SK-N-DZ (cell line): ENCODE measurements at places on chromosomes 2 and 18.
A peak's percentile ranks its signal among the peaks of the same experiment; 100 is the strongest.

GRCh38 chr2:41495050-41495449 lies 552.8 kb upstream of the PKDCC start:
- DNase-seq, result no peak

DNA sequence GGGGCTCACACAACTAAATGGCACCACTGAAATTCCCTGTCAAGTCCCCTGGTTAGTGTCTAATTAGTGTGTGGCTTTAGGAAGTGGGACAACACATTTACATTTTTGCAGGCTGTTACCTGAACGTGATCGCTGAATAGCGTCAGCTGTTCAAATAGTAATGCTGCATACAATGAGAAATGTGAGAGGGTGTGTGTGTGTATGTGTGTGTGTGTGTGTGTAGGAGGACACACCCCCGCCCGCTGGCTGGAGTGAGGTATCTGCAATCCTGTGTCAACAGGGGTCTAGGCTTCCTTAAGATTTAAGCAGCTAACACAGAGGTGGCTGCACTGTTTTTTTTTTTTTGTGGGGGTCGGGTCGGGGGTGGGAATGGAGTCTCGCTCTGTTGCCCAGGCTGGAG lies 4.8 kb upstream of the LYPD6B start:
- DNase-seq, result no peak

DNA sequence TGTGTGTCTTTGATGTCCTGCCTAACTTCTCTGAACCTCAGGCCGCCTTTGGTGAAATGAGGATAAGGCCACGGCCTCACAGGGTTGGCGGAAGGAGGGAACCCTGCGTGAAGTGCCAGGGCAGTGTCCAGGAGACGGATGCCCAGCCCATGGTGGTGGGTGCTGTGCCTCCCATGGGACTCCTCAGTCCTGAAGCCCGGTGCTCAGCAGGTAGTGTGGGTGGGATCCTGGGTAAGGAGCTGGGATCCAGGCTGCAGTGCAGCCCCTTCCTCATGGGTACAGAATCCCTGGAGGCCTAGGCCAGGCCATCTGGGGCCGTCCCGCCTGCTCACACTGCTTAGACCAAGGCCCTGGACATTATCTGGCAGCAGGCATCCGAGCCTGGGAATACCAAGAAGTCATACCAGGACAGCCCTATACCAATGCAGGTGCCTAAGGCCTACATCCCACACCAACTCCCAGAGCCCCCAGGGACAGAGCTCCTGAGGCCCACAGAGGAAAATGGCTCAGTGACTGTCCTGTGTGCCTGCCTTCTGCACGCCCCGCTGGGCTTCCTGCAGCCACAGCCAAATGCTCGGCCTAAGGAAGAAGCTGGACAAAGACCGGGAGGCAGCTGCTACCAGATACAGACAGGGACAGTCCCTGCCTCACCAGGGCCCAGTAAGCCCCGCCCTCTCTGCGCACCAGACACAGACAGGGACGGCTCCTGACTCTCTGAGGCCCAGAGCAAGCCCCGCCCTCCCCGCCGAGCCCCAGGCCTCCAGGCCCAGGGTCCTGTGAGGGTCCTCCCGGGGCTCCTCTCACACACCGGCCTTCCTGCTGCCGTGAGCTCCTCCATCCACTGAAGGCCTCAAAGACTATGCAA lies 78.0 kb downstream of the NDUFA10 start:
- peak; percentile 90 for DNase-seq

- DNase-seq, result no peak
Measured at GRCh38 chr2:195498176-195498575, 158.8 kb upstream of the SLC39A10 start.

GRCh38 chr2:129611471-129611870 lies 368.0 kb upstream of the RAB6C start:
- DNase-seq, result no peak

GRCh38 chr18:57211776-57212175 lies 64.9 kb downstream of the BOD1L2 start:
- DNase-seq, result no peak

- no peak for DNase-seq
Measured at GRCh38 chr2:143193121-143193520, 63.9 kb downstream of the ARHGAP15 start.

DNA sequence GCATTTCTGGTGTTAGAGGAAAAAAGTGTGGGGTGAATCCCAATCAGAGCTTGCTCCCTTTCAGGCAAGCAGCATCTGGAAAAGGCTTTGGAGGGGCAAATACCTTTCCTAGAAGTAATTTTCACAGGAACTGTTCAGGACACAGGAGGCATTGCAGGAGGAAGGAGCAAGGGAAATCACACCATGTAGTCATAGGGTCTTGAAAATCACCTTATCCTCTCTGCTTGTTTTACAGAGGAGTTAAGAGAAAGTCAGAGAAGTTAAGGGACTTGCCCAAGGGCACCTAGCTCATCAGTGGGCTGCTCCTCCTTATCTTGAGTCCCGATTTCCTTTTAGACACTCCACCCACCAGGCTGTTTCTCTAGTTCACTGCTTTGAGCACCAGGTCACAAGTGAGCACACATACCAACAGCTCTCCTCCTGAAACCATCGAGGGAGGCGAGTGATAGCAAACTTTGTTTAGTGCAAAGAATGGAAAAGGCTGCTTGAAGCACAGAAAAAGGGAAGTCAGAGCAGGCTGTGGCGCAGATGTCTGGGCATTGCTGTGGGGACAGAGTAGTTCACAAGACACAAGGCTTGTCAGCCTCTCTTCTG lies 89.2 kb upstream of the CXCR4 start:
- DNase-seq, result no peak

- DNase-seq, result no peak
Measured at GRCh38 chr2:152716805-152717227, 445 bp downstream of the PRPF40A start.

DNA sequence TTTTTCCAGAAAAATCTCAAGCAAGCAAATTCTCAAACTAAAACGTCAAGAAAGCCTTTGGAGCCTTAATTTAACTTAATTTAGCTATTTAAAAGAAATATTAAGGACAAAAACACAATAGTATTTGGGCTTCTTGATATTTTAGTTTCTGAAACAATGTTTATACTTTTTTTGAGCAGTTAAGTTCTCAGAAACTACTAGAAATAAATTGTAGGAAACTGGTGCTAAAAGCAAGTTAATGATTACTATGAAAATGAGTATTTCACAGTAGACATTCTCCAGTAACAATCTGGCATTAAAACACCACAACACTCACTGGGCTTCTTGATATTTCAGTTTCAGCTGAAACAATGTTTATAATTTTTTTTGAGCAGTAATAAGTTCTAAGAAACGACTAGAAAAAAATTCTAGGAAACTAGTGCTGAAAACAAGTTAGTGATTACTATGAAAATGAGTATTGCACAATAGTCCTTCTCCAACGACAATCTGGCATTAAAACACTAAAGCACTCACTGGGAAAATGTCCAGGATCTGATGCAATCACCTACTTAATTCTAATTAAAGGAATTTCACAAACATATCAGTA lies 45.1 kb downstream of the TRAK2 start:
- DNase-seq, result no peak

DNA sequence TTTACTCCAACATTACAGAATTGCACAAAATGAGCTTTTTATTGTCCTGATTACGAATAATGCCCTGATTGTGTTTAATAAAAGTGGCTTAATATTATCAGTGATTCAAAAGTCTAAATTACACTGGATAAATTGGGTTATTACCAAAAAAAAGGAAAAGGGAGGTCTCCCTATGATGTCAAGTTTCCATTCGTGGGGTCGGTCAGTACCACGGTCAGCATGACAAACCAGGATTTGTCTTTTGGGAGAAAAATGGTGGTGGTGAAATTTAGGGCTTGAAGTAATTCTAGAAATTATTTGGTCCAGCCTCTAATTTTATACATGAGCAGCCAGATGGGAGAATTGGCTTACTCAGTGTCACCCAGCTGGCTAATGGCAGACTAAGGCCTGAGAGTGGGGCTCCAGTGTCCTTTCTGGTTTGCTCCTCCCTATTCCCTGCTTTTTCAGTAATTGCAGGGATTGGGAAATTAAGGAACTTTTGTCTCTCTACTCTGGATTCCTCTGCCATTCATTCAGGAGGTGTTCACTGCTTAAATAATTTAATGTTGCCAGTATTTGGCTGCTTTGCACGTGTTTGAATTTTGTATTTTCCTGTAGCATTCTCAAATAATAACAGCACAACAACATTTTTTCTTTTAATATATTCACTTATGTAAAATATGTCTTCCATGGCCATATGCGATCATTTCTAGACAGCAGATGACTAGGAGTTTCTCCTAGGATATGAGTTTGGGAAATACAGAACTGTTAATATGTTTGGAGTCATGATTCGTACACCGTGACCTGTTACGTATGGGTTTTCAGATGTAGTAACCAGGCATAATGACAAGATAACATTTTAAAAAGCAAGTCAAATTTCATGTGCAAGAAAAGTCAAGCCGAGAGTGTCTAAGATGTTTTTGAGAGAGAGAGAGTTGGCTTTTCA lies 128.9 kb upstream of the NOSTRIN start:
- DNase-seq, result no peak

DNA sequence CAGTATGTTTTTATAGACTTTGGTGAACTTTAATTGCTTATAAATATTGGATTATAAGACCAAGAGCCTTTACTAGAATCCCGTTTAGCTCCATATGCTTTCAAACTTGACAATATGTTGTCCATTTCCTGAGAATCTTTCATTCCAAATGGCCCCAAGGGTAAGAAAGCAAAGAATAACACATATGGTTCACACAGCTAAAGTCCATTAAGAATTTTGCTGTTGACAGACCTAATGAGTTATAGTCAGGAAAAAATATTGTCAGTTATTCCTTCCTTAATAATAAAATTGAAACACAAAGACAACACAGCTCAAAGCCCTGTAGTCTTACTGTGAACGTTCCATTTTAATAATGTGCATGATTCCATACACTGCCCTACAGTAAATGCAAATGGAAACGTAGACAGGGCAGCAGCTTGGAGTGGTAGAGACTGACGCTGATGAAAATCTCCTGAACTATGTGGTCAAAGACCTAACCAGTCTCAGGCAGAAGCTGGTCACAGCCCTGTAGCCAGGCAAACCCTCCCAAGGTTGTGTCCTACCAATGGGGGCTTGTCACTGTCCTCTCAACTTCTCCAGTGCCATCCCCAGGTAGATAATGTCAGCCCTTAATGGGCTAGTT lies 49.0 kb upstream of the ATIC start:
- DNase-seq, result no peak

GRCh38 chr18:8730080-8730827 lies 24.9 kb downstream of the MTCL1 start:
- no peak for DNase-seq
